Activated CD4-positive, alpha-beta T cell treated with anti-CD3 and anti-CD28 coated beads, Interleukin-2, amount 50 U/mL, for 1 hour (primary cell): ENCODE measurements at places on chromosomes 1 and 21.

DNA sequence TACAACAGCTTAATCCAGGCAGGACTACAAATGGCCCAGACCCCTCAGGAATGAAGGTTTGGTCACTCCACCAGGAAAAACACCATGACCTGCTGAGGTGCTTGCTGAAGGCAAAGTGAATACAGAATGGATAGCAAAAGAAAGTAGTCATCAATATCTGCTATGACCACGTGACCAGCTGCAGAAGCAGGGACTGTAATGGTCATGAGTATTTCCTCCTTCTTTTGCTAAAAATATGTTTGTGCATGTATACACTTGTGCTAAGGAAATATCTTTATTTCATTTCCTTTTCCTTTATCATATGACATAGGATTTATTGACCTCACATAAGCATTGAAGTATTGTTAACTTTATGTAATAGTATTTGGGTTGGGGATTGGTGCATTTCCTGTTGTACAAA is 26.4 kb upstream of the GOLT1A start:
- DNase-seq = no peak

- DNase-seq = no peak
Measured at GRCh38 chr21:34818662-34819158, 149.9 kb downstream of the CLIC6 start.

GRCh38 chr1:167517535-167518330 is 596 bp downstream of the CD247 start:
- peak; percentile 85 for DNase-seq

- DNase-seq = no peak
Measured at GRCh38 chr1:20198918-20199317, 12.6 kb upstream of the PLA2G2C start.

- DNase-seq = no peak
Measured at GRCh38 chr21:27164208-27165177, 197.6 kb upstream of the ADAMTS5 start.

DNA sequence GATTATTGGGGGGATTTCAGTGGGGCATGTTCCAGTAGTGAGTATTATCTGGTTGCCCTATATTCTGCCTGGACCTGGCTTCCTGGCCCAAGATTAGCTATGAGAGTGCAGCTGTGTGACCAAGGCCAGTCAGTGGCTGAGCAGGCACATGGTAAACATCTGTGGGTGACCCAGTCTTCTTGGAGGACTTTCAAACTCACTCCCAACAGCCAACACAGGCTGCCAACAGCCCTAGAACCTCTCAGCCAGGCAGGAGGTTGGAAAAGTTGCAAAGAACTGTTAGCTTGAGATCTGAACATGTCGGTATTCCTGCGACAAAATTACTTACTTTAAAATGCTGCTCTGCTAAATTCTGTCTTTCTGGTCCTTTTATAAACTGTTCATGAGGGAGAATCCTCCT is 192.4 kb downstream of the TGFBR3 start:
- DNase-seq = no peak

- DNase-seq = no peak
Measured at GRCh38 chr21:35940074-35940927, 120.0 kb downstream of the SETD4 start.

GRCh38 chr1:245067257-245067656 is 87.5 kb upstream of the KIF26B start:
- DNase-seq = no peak

DNA sequence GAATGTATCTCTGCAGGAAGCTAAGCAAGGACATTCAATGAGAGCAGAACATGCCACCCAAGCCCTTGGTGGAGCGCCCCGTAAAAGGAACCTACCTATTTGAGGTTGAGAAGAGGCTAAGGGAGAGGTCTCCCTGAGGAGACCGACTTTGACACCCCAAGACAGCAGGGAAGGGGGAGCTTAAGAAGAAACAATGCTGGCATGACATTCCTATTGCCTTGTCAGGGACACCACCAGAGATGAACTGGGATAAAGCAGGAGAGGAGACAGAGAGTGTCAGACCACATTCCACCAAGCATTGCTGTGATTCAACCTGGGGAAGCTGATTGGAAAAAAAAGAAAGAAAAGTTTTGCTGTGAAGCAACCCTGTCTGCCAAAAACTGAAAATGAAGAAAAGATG is 13.3 kb upstream of the S100A2 start:
- DNase-seq = no peak
